ENCODE measurements at places on chromosomes 2 and 18. TPM values are rescaled to one million over a fixed set of nuclear protein-coding genes. Genes with fewer than 3 reads are reported as not detected.

The GPBAR1 gene
- 1.0 TPM for total RNA-seq

The MOGAT1 gene
- not detected for total RNA-seq

DNA sequence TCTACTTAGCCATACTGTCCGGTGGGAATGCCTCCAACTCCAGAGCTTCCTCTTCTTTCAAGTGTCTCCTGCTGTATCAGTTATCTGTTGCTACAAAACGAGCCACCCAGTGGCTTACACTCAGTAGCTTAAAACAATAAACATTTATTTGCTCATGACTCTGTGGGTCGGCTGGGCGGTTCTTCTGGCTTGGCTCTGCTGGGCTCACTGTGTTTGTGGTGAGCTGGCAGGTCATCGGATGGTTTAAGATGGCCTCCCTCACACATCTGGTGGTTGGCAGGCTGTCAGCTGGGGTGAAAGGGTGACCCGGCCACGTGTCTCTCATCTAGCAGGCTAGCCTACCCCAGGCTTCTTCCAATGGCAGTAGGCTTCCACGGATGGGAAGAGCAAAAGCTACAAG is 122.4 kb upstream of the SLC1A4 start:
- no peak for DNase-seq

DNA sequence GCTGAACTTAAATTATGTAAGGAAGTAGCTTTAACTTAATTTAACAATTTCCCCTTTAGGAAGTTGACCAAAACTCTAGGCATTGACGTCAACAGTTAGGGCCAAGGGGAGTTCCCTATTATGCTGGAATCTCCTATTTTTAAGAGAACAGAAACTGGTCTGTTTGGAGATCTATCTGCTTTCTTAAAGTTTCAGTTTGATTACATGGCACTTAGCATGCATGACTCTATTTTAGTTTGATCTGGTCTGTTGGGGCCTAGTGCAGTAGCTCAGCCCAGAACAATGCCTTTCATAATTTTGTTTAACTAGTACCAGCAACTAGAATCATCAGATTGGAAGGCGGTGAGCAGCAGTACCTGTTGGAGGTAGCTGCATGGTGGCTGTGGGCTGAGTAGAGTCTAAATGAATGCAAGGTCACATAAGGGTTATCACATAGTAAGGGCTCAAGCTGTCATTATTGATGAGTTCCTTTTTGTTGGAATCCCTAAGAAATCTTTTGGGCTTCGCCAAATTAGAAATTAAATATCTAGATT is 60.5 kb upstream of the ZNG1B start:
- no peak for DNase-seq

The IGFBP5 gene
- 111 TPM for total RNA-seq

- no peak for DNase-seq
Measured at GRCh38 chr2:240620859-240621258, 4.4 kb upstream of the GPR35 start.

- no peak for DNase-seq
Measured at GRCh38 chr2:152370783-152371182, 35.8 kb downstream of the FMNL2 start.

GRCh38 chr2:112582314-112582746 is 2.1 kb upstream of the CHCHD5 start:
- DNase-seq: no peak

The ELOA2 gene
- total RNA-seq: not detected

GRCh38 chr2:86072271-86072858 is 33.3 kb downstream of the POLR1A start:
- DNase-seq: no peak

DNA sequence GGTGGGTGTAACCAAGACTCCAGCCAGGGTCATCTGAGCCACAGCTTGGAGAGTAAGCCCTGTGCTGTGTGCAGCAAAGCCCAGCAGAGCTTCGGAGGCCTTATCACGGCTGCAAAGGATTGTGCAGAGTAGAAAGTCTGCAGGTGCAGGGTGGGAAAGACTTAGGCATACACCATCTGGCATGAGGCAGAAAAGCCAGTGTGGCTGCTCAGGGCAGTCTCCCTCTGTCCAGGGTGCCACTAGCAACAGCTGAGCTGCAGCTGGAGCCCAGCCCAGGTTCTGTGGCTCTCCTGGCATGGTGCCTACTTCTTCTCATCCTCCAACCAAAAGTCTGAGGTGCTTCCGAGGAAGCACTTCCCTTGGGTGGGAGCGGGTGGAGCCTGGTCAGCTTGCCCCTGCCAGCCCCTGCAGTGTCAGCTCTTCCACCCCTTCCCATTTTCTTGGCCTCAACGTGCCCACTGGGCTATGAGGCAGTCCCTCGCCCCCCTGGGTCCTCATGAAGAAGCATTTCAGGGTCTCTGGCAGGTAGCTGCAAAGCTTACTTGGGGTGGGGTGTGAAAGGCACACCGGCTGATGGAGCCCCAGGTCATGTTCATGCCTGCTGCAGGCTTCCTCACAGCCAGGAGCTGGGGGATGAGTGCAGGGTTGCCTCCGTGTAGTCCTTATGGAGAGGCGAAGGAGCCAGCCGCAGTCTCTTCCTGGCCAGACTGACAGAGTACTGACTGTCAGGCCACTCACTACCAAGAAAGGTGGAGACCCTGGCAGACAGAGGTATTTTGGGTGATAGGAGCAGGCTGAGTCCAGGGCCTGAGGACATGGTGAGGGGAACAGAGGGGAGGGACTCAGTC is 4.8 kb downstream of the AMER3 start:
- no peak for DNase-seq

The ANKRD30B gene
- total RNA-seq: 0.17 TPM

GRCh38 chr2:64283641-64284361 is 139.6 kb upstream of the PELI1 start:
- DNase-seq: no peak
